NCI-H345 (cell line): ENCODE measurements at places on chromosomes 3 and 15.

GRCh38 chr3:41960826-41961750, 815 bp downstream of the ULK4 start:
- peak; percentile 35 for DNase-seq

- no peak for DNase-seq
Measured at GRCh38 chr15:46956456-46956855, 760.8 kb upstream of the SEMA6D start.

GRCh38 chr3:20104167-20104661, 64.0 kb downstream of the KAT2B start:
- DNase-seq, result no peak

- DNase-seq, result peak; percentile 25
Measured at GRCh38 chr3:161576714-161577510, 80.3 kb downstream of the OTOL1 start.

GRCh38 chr15:43096411-43096810, 9.4 kb downstream of the UBR1 start:
- DNase-seq, result no peak

DNA sequence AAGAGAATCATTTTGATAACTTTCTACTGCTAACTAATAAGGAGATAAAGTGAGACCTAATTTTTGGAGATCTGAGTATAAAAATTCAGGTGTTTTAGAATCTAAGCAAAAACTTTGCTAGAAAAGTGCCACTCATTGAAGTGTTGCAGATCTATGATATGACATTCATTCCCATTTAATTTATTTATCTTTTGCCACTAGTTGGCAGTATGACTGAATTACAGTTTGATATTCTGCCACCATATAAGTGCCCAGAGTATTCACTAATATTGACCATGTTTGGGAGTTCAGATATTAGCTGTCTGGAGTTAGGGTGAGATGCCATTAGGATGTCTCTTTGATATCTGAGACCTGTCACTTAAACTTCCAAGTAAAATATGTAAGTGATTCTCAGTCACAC, 251.3 kb upstream of the GBE1 start:
- no peak for DNase-seq

DNA sequence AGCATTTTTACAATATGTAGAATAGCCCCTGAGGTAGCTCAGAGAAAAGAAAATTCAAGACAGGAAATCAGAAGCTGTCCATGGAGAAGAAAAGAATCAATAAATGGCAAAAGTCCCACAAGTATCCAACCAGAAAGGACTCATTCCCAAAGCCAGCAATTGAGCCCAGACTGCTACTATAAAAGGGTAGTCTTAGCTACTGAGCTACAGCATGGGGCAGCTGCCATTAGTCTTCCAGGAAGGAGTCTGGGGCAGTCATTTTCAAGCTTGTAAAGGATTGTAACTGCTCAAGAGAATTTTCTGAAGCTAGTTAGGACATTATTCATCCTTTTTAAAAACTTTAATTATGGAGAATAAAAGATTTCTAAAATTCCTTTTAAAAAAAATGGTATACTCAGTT, 10.5 kb downstream of the LEKR1 start:
- DNase-seq, result no peak

DNA sequence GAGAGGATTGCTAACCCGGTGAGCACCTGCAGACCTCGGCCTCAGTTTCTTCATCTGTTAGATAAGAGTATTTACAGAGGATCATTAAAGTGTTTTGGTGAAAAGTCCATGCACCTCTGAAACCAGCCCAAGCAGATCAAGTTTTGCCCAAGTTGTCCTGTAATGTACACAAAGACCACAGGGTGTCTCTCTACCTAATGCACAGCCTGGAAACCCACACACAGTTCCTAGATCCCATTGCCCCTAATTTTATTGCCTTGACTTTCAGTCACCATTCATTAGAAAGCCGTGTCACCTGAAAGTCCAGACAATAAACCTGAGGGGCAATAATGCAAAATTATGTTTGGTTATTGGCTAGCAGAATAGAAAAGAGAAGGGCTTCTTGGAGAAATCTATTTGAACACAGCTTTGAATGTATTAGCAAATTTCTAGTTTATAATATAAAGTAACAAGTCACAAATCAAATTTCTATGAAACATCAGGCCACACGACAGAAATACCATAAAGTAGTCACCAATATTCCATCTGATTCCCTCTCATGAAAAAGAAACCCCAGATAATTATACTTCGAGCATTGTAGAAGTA, 161.3 kb upstream of the SLC2A2 start:
- no peak for DNase-seq

- no peak for DNase-seq
Measured at GRCh38 chr3:12780751-12781150, 15.7 kb upstream of the CAND2 start.

GRCh38 chr3:177451864-177452830, 254.9 kb upstream of the TBL1XR1 start:
- no peak for DNase-seq

DNA sequence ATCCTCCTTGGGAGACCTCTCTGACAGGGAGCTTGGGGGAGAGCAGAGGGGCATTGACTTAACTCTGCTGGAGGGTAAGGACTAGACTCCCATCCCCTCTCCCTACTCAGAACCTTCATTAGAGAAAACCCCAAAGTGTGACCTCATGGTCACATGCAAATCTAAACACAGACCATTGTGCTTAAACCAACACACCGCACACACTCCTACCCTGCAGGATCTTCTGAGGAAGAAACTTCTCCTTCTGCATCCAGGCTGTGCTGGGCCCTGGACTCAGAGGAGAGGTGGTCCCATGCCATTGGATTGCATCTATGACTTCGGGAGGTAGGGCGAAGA, 805 bp upstream of the PARP16 start:
- DNase-seq, result no peak

GRCh38 chr3:65351753-65352152, 664.0 kb upstream of the ADAMTS9 start:
- no peak for DNase-seq

GRCh38 chr3:77935418-77935817, 895.5 kb downstream of the ROBO2 start:
- DNase-seq, result no peak

DNA sequence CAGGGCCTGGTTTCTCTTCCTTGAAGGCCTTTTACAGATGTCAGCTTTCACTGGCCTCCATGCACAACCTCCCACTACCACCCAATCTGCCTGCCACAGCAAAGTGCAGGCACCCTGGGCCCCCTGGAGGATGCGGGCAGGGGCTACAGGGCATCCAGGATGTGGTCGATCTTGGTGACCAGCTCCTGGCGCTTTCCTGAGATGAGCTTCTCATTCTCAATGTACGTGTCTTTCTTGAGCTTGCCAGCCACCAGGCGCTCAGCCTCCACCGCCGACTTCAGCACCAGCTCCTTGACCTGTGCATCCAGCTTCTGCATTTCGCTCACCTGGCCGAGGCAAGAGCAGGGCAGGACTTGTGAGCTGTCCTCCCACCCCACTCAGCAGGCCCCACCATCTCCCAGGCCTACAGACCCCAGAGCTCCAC, 30.3 kb downstream of the RPN1 start:
- no peak for DNase-seq

DNA sequence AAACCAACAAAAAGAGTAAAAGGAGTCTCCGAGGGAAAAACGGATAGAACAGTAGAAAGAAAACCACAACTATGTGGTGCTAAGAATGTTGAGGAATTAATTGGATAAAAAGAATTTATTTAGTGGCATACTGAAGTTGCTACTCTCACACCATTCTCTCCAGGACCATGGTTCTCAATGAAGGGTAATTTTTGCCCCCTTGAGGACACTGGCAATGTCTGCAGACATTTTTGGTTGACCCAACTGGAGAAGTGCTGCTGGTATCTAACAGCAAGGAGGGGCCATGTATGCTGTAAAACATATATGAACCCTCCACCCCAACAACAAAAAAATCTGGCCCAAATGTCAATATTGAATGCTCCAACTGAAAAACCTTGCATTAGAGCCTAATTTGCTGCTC, 85.9 kb upstream of the CSPG5 start:
- no peak for DNase-seq

DNA sequence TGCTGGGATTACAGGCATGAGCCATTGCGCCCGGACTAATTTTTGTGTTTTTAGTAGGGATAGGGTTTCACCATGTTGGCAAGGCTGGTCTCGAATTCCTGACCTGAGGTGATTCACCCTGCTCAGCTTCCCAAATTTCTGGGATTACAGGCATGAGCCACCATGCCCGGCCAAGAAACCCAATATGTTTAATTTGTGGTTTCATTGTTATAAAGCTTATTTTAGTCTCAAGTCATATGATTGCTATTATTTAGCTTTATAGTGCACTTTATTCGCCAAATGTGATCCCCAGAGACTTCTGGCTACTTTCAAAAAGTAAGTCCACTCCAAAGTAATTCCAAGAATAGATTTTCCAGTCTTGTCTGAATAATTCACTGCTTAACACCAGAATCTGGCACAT, 19.3 kb upstream of the SLC4A7 start:
- no peak for DNase-seq

DNA sequence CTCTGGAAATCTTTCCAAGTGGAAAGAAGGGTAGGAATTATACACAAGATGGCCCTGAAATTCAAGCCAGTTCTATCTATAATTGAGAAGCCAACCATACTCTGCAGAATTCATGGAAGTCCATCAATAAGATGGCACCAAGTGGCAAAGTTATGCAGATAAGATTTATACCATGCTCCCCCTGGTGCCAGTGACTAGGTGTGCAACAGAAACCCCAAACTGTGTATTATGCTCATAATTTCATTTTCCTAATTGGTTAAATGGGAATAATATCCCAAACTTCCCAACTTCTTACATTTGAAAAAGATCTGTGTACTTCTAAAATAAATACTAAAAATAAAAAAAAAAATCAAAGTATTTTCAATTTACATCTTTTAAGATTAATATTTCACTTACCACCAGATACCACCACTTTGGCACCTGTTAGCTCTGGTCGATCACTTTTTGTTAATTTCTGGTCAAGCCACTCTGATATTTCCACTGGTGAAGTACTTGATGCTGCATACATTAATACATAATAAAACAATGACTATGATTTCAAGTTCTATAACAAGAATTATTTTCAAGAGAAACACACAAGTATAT, 25.9 kb downstream of the ETFA start:
- no peak for DNase-seq

GRCh38 chr3:169836942-169837275, 24.2 kb upstream of the LRRC34 start:
- DNase-seq, result no peak

DNA sequence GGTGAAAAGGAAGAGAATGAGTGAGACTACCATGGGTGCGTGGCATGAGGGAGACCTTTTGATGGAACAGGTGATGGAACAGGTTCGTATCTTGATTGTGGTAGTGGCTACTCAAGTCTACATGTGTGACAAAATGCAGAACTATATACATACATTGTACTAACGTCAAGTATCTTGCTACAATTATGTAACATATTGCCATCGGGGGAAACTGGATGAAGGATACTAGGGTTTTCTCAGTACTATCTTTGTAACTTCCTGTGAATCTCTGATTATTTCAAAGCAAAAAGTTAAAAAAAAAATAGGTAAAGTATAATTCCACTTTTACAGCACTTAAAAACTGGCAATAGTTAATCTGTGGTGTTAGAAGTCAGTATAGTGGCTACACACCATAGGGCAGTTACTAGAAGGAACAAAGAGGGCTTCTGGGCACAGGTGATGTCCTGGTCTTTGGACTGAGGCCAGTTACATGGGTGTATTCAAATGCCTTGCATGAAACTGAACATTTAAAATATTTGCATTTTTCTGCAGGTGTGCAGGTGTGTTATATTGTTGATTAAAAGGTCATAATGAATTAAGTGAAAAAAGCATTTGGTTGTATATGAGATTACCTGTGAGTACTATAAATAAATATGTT, 61.4 kb downstream of the LRRK1 start:
- DNase-seq, result no peak

DNA sequence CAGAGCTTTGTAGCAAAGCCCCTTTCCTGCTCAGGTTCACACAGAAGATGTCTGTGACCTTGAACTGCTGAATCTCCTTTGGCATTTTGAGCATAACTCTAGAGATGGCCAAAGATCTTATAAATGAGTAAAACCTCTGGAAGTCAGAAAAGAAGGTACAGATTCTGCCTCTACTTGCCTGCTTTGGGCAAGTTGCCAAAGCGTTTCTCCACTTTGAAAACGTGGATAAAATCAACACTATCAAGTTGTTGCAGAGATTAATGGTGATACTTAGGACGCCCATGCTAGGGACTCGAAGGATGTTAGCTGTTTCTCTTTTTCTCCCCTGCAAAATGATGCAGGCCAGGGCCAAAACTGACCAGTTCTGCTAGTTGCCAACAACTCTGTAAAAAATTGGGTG, 68.0 kb upstream of the CMTM7 start:
- DNase-seq, result peak; percentile 30

DNA sequence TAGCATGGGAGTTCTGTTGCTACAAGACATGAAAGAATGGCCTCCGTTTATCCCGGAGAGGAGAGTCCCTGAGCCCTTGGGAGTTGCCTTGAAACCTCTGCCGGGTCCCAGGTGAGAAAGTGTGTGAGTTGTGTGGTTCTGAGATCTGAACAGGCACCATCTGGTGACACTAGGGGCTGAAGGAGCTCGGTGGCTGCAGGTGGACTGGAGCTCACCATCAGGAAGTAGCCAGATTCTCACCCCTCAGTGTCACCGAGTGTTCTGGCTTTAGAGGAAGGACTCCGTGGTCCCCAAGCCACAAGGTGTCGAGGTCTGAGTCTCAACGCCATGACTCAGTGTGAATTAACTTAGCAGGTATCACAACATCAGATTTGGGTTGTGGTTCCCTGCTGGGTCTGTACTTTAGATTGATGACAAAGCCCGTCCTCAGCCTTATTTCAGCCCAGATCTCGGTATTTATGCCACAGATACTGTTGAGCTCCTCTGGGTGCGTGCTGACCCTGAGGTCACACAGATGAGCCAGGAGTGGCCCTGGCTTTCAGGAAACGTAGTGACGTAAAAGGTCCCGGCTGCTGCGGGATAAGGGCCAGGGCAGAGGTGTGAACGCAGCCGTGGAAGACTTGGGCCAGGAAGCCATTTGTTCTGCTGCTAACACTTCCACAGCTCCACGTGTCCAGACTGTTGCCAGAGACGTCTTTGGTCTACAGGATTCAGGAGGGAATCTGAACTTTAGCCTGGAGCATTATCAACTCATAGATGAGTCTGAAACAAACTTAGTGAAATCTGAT, 54.4 kb downstream of the PGPEP1L start:
- DNase-seq, result no peak

GRCh38 chr15:68541743-68542142, 37.0 kb upstream of the CORO2B start:
- no peak for DNase-seq
